CD4-positive, alpha-beta T cell (primary cell): ENCODE measurements at places on chromosomes 4 and X.

GRCh38 chr4:24890561-24891126, 22.2 kb downstream of the CCDC149 start:
- no peak for DNase-seq
- H3K4me1 ChIP-seq: no peaks in the 10 kb centered on the region
- no peaks in the 10 kb centered on the region for H3K36me3 ChIP-seq
- H3K4me3 ChIP-seq: no peak overlapping the region
- H3K27ac ChIP-seq: no peak overlapping the region
- H3K27me3 ChIP-seq: no peaks in the 10 kb centered on the region

DNA sequence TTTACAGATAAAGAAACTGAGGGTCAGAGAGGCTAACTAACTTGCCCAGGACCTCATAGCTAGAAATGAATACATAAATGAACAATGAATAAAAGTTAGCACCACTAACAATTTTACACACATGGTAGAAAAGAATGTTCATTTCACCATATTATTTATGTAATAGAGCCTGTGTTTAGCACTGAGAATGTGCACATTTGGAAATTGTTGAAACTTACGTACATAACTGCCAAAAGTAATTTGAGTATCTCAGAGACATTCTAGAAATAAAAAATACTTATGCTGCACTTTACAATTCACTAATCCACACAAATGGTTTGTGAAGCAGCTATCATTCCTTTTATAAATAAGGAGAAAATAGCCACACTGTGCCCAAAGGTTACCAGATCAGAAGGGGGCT, 9.9 kb downstream of the CASK start:
- no peak overlapping the region for H3K27ac ChIP-seq
- peaks cover 3% of the 10 kb centered on the region for H3K36me3 ChIP-seq
- no peak for DNase-seq
- peaks cover 20% of the 10 kb centered on the region for H3K4me1 ChIP-seq
- H3K27me3 ChIP-seq: no peaks in the 10 kb centered on the region

DNA sequence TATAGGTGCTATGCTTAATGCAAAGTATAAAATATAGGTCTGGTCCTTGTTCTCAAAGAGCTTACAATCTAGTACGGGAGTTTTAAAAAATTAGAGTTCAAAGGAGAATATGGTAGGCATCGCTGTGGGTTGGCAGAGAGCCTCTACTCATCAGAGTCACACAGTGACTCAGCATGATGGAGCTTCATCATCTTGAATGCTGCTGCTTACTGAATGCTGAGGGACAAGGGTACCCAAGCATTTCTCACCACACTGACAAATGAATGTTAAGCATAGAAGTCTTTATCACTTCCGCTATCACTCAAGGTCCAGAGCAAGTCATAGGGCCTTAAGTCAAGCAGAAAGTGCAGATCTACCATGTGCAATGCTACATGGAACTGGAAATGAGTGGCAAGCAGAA, 268.6 kb upstream of the IGFBP7 start:
- no peaks in the 10 kb centered on the region for H3K36me3 ChIP-seq
- H3K27ac ChIP-seq: no peak overlapping the region
- no peaks in the 10 kb centered on the region for H3K27me3 ChIP-seq
- H3K4me3 ChIP-seq: no peak overlapping the region

GRCh38 chr4:69497076-69497475, 1.4 kb upstream of the UGT2B4 start:
- no peaks in the 10 kb centered on the region for H3K4me1 ChIP-seq
- H3K4me3 ChIP-seq: no peak overlapping the region
- no peaks in the 10 kb centered on the region for H3K27me3 ChIP-seq
- H3K36me3 ChIP-seq: no peaks in the 10 kb centered on the region
- no peak for DNase-seq
- H3K27ac ChIP-seq: no peak overlapping the region

DNA sequence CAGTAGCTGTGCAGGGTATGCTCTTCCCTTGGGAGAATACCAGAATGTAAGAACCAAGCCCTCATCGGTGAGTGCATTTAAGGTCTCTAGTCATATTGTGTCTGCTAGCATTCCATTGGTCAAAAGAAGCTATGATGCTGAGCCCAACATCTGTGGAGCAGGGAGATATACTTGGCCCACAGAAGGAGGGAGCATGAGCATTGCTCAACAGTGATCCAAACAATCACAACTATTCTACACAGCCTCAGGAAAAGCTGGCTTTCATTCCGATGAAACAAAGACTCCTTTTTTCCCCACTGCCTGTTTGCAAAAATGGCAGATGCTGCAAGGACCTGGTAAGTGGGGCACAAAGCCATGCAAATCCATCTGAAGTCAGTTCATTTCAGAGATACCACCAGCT, 80.6 kb upstream of the DHX15 start:
- no peaks in the 10 kb centered on the region for H3K4me1 ChIP-seq
- H3K4me3 ChIP-seq: no peak overlapping the region
- H3K27me3 ChIP-seq: no peaks in the 10 kb centered on the region
- no peak overlapping the region for H3K27ac ChIP-seq
- no peaks in the 10 kb centered on the region for H3K36me3 ChIP-seq

- H3K27ac ChIP-seq: no peak overlapping the region
- DNase-seq: no peak
- H3K36me3 ChIP-seq: no peaks in the 10 kb centered on the region
- no peak overlapping the region for H3K4me3 ChIP-seq
- H3K27me3 ChIP-seq: no peaks in the 10 kb centered on the region
- peaks cover 55% of the 10 kb centered on the region for H3K4me1 ChIP-seq
Measured at GRCh38 chrX:1564750-1565683, 26.4 kb upstream of the AKAP17A start.

GRCh38 chrX:67726018-67726417, 182.2 kb downstream of the AR start:
- no peak overlapping the region for H3K4me3 ChIP-seq
- no peak overlapping the region for H3K27ac ChIP-seq
- H3K4me1 ChIP-seq: no peaks in the 10 kb centered on the region
- H3K36me3 ChIP-seq: no peaks in the 10 kb centered on the region
- no peaks in the 10 kb centered on the region for H3K27me3 ChIP-seq

DNA sequence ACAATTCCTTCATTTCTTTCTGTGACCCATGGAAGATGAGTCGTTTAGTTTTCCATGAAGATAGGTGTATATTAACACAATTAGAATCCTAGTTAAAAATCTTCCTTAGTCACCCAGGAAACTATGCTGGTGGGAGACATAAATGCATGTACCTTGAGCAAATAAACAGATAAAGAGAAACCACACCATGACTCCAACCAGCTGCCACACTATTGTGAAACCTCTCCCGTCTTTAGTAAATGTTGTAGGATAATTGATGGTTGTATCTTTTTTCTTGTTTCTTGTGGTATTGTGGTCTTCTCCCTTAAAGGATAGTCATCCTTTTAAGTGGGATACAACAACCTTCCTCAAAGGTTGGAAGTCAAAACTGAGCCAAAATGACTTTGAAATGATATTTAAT, 103.8 kb upstream of the LEF1 start:
- H3K27ac ChIP-seq: no peak overlapping the region
- DNase-seq: no peak
- no peaks in the 10 kb centered on the region for H3K4me1 ChIP-seq
- no peak overlapping the region for H3K4me3 ChIP-seq

GRCh38 chr4:113209652-113210320, 160.3 kb downstream of the ANK2 start:
- no peak overlapping the region for H3K27ac ChIP-seq
- H3K36me3 ChIP-seq: no peaks in the 10 kb centered on the region
- H3K4me1 ChIP-seq: no peaks in the 10 kb centered on the region
- DNase-seq: no peak
- no peak overlapping the region for H3K4me3 ChIP-seq

GRCh38 chrX:104118765-104119164, 6.4 kb downstream of the ZCCHC18 start:
- H3K36me3 ChIP-seq: no peaks in the 10 kb centered on the region
- H3K27me3 ChIP-seq: no peaks in the 10 kb centered on the region
- DNase-seq: no peak

DNA sequence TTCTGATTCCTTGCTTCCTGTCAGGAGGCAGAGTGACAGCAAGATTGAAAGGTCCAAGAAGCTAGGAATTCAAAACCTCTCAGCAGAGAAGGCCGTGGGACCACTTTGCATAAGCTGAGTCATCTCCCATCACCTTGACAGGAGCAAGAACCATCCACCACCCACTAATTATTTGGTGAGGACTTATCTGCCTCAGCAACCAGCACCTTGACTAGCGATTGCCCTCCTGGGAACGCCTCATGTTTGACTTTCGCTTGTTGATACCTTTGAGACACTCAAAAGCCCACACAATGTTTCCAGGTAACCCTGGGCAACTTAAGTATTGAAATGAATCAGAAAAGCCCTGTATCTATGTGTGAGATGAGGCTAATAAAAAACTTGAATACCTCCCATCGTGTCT, 233.5 kb upstream of the GYPA start:
- no peak for DNase-seq
- H3K4me1 ChIP-seq: no peaks in the 10 kb centered on the region
- H3K36me3 ChIP-seq: no peaks in the 10 kb centered on the region
- no peak overlapping the region for H3K27ac ChIP-seq
- no peaks in the 10 kb centered on the region for H3K27me3 ChIP-seq
- H3K4me3 ChIP-seq: no peak overlapping the region

- no peak overlapping the region for H3K27ac ChIP-seq
- no peaks in the 10 kb centered on the region for H3K27me3 ChIP-seq
- H3K36me3 ChIP-seq: no peaks in the 10 kb centered on the region
- DNase-seq: no peak
- H3K4me1 ChIP-seq: peaks cover 10% of the 10 kb centered on the region
Measured at GRCh38 chrX:69285401-69285877, 120.2 kb upstream of the PJA1 start.

GRCh38 chrX:69504626-69505612, 793 bp downstream of the NALF2 start:
- H3K36me3 ChIP-seq: no peaks in the 10 kb centered on the region
- H3K27ac ChIP-seq: no peak overlapping the region
- peaks cover 12% of the 10 kb centered on the region for H3K27me3 ChIP-seq
- H3K4me1 ChIP-seq: peaks cover 3% of the 10 kb centered on the region
- no peak overlapping the region for H3K4me3 ChIP-seq

DNA sequence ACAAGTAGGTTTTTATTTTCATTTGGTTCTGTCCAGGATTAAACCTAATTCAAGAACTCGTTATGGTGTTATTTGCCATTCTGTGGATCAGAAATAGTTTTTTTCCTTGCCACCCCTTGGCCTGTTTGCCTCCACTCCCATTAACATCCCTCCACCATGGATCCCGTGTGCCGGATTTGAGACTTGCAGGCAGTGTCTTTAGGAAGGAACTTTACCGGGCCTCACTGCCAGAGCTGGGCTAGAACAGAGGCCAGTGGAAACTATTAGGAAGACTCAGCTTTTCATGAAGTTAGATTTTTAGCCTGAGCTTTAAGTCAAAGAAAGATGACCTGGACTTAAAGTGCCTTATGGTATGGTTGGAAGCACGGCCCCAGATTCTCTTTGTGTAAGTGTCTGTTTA, 2.4 kb downstream of the KLHL2 start:
- H3K27ac ChIP-seq: no peak overlapping the region
- no peaks in the 10 kb centered on the region for H3K36me3 ChIP-seq
- DNase-seq: no peak

- no peaks in the 10 kb centered on the region for H3K27me3 ChIP-seq
- no peaks in the 10 kb centered on the region for H3K36me3 ChIP-seq
- no peak overlapping the region for H3K27ac ChIP-seq
- no peak overlapping the region for H3K4me3 ChIP-seq
- no peak for DNase-seq
Measured at GRCh38 chr4:26081795-26082498, 167.9 kb downstream of the SMIM20 start.

GRCh38 chr4:169811476-169811875, 53.7 kb upstream of the HPF1 start:
- H3K4me3 ChIP-seq: no peak overlapping the region
- DNase-seq: no peak
- H3K4me1 ChIP-seq: no peaks in the 10 kb centered on the region
- H3K27ac ChIP-seq: no peak overlapping the region
